ENCODE measurements at places on chromosomes 1 and 21.
A peak's percentile ranks its signal among the peaks of the same experiment; 100 is the strongest.

DNA sequence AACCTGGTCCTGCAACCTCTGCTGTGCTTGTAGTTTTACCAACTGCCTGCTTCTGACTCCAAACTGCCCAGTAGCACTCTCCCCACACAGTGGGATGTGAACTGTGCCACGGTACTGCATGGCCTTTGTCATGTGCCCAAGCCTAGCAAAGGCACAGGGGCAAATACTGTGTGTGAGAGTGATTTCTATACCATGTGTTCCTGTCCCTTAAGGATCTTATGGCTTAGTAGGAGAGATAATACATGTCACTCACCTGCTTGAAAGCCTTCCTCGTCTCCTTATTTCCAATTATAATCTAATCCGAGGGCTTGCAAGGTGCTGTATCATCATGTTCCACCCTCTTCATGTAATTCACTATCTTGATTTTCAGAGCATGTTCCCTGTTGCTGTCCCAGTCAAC lies 51.3 kb downstream of the UBE4B start:
- DNase-seq, result no peak

DNA sequence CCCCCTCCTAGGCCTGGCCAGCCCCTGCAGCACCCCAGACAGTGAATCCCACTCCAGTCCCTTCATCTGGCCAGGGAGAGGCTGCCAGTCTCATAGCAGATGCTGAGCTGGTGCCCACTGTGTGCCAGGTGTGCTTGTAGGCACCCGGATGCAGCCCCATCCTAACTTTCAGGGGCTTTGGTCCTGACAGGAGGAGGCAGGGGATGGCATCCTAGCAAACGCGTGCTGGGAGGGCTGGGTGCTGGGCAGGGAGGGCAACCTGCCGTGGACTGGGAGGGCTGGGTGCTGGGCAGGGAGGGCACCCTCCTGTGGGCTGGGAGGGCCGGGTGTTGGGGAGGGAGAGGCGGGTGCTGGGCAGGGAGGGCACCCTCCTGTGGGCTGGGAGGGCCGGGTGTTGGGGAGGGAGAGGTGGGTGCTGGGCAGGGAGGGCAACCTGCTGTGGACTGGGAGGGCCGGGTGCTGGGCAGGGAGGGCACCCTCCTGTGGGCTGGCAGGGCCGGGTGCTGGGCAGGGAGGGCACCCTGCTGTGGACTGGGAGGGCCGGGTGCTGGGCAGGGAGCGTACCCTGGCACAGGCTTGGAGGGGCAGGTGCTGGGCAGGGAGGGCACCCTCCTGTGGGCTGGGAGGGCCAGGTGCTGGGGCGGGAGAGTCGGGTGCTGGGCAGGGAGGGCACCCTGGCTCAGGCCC lies 35.3 kb downstream of the SLC19A1 start:
- DNase-seq, result no peak

GRCh38 chr1:27581823-27582243 lies 22.1 kb downstream of the AHDC1 start:
- DNase-seq, result no peak

DNA sequence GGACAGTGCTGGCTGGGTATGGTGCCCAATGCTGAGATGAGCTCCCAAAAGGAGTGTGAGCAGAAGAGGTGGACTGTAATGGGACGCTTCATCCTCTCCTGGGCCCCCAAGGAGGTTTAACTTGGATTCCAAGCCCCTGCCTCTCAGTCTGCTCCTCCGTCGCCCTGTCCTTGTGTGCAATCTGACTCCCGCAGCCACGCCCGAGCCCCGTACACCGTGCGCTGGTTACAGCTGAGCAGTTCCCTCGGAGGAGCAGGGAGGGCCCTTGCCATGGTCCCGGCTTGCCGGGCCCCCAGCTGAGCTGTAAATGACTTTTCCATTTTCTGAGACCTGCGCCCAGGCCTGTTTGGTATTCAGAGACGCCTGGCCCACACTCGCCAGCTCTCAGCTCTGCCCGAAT lies 53.7 kb downstream of the PAX7 start:
- no peak for DNase-seq

- peak; percentile 91 for DNase-seq
These were observed 24.7 kb upstream of the ATP5PO start for GRCh38 chr21:33940164-33940880.

DNA sequence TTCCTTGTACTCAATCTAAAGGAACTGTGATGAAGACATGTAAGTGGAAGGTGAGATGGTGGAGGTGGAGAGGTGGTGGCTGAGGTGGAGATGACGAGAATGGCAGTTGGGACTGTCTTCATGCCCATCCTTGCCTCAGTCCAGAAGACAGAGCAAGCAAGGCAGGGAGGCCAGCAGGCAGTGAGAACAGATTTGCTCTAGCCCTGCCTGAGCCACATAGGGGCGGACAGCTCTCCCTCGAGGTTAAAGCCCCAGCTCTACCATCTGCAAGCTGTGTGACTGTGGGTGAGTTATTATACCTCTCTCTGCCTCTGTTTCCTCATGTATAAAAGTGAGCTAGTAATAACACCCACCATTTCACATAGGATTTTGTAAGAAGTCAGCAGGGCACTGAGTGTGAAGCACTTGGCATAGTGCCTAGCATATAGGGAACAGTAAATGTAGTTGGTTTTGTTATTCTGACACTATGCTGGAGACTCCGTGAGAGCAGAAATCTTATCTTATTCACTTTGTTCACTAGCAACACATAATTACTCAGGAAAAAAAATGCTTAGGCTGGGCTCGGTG lies 4.8 kb upstream of the FAM110D start:
- peak; percentile 41 for DNase-seq

DNA sequence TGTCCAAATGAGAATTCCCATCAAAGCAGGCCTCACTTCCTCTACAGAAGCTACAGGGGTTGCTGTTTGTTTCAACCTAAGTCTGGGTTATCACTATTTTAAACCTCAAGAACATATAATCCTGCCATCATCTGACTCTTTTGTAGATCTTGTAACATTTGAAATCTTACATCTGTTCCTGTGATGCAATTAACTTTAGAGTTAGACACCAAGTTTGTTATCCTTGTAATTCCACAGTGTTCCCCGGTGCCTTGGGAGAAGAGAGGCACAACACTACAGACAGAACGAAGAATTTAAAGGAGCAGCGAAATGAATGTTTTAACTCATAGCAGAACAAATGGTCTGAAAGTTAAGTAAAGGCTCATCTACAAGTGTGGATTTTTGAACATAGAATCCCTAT lies 116.1 kb downstream of the UCHL5 start:
- DNase-seq, result no peak

DNA sequence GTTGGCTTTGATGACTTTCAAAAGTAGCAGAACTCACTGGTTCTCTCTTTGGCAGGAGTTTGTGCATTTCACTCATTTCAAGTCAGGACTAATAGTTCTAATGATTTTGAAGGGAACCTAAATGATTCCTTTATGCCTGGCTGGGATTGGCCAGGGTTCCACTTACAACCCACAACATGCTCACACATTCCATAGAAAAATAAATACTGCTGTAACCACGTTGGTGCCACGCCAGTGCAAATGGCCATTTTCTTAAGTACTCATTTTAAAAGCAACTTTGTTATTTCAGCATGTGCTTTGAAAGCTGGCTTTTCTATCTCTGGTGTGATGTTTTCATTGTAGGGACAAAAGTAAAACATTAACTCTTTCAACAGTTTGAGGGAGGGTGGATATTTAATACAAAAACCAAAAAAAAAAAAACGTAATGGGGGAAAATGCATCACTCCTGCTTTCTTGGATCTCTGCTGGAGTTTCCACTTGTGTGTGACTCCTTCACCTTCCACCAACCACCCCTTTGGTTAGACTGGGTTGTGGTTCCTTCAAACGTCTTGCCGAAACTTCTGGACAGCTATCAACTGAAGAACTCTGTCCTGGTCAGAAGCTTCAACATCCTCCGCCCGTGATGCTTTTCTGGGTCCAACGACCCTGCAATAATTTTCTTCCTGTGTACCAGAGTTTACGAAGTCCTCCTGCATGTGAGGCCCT lies 300.4 kb upstream of the RUNX1 start:
- DNase-seq, result no peak

GRCh38 chr21:35142036-35142815 lies 93.1 kb upstream of the RUNX1 start:
- no peak for DNase-seq

DNA sequence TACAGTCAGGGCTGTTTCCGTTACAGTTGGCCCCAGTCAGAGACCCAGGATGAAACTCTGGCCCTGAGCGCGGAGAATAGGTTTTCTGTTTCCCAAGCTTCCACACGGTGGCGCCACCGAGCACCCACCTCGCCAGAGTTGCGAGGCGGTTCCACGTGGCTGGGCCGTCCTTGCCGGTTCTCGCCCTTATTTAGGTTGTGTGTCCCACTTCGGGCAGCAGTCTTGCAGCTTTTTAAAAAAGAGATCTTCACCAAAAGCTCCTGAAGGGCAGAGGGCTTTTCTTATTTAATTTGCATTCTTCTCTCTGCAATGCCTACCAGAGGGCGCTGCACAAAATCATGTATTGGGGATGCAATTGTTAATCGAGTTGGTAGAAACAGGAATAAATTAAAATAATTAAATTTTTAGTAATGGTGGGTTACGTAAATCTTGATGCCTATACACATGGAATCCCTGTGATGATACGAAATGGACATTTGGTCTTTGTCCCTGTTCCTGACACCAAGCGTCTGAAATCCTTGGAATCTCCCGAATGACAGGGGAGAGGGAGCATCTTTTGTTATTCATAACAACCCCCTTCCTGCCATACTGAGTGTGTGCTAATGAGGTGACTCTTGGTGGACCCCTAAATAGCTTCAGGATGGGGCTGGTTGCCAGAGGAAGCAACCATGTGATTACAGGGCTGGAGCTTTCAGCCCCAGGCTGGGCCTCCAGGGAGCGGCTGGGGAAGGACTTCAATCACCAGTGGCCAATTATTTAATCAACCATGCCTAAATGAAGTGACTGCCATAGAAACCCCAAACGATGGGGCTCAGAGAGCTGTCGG lies 5.6 kb upstream of the S100A7 start:
- peak; percentile 61 for DNase-seq

- DNase-seq, result no peak
These were observed 26.9 kb downstream of the ETS2 start for GRCh38 chr21:38832664-38833063.

GRCh38 chr1:204087893-204088528 lies 15.1 kb downstream of the SOX13 start:
- no peak for DNase-seq

- no peak for DNase-seq
These were observed 46.4 kb downstream of the ELF3 start for GRCh38 chr1:202056644-202057334.

GRCh38 chr1:192559115-192560006 lies 16.2 kb upstream of the RGS1 start:
- DNase-seq, result no peak

DNA sequence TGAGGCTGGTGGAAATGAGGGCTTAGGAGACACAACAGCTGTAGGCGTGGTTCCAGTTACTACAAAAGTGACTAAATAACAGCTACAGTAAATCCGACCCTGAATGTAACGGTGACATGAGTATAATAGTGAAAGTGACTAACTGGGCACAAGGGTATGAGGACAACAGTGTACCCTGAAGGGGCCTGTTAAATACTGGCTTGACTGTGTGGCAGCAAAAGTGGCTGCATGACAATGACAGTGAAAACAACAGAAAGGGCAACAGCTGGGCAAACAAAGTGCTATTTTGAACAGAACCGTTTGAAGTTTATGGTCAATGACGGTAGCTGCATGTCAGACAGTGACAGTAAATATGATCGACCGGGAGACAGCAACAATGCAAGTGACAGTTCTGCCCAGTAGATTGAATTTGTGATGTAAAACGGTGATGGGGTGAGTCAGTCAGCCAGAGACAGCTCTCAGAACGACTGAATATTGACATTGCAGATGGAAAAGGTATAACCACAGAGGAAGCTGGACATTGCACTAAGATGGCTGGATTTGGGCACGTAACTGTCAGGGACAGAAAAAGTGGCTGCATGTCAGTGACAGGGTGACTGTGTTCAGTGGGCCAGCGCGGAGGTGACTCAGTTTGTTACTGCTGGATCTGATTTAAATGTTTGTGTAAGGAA lies 1.2 kb upstream of the ZBTB40 start:
- DNase-seq, result no peak

DNA sequence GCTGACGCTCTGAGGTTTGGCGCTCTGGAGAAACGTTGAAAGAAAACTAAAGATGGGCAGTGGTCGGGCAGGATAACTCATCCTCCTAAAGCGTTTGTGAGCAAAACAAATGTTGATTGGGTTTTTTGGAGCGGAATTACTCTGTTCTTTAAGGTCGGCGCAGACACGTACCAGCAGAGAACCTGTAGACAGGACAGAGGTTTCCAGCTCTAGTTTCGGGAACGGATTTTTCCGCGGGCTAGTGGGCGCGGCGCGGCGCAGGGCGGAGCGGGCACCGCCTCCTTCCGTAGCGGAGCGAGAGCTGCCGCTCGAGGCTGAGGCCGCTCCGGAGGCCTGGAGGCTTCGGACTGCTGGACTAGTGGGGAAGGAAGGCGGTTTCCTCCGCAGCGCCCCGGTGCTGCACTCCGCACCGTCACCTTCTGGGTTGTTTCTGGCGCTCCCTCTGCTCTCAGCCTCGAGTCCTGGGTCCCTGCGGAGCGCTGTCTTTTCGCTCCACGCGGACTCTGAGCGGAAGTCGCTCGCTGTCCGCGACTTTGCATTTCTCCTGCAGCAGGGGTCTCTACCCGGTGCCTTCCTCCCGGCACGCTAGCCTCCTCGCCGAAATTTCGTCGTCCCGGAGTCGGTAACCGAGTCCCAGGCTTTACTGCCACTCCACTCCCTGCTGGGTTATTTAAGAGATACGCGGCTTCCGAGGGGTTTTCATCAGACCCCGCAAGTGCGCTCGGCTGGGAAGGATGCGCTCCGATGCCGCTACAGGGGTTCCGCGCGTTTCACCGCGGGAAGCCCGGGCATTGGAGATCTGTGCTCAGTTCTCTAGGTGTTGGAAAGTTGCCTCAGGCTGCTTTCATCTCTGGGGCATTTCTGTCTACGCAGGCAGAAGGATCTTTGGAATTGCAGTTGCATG lies 7.0 kb downstream of the FOXD2 start:
- DNase-seq, result peak; percentile 44

GRCh38 chr21:41931041-41931451 lies 22.8 kb downstream of the C2CD2 start:
- DNase-seq, result no peak

DNA sequence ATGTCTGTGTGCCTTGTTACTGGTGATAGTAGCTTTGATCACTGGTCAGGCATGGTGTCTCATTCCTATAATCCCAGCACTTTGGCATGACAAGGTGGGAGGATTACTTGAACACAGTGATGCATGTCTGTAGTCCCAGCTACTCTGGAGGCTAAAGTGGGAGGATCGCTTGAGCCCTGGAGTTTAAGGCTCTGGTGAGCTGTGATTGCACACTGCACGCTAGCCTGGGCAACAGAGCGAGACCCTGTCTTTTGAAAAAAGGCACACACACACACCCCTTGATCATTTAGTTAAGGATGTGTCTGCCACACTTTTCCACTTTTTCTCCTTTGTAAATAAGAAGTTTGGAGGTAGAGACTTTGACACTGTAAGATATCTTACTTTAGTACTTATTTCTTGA lies 15.1 kb downstream of the MIGA1 start:
- no peak for DNase-seq

- DNase-seq, result no peak
These were observed 93.9 kb upstream of the TARDBP start for GRCh38 chr1:10918531-10918930.

All from suppressor macrophage treated with lipopolysaccharide for 4 hours (primary cell).